ENCODE measurements at places on chromosomes 6 and 20.

GRCh38 chr6:17012421-17013225 lies 89.2 kb upstream of the STMND1 start:
- DNase-seq = peak; percentile 75

DNA sequence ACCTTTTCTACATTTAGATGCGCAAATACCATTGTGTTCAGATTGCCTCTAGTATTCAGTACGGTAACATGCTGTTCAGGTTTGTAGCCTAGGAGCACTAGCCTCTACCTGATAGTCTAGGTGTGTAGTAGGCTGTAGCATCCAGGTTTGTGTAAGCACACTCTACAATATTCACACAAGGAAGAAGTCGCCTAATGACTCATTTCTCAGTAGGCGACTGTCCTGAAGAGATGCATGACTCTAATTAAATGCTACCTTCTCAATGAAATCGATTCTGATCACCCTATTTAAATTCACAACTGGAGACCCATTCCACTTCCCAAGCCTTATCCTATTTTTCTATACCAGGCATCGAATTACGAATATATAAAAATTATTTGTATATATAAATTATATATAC lies 1.3 kb downstream of the MCUR1 start:
- no peak for DNase-seq

DNA sequence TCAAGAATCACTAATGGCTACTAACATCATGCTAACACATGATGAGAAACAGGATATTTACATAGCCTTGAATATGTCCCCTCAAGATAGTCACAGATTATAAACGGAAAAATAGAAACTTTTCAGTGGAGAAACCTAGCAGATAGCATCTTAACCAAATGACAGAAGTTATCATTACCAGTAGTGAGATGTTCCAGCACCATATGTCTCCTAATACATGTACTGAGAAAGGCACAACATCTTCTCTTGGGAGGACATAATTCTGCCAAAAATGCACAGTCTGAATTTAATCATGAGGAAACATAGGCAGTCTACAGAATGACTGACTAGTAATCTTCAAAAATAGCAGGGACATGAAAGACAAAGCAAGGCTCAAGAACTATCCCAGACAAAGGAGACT lies 19.9 kb upstream of the PRIM2 start:
- DNase-seq = no peak

DNA sequence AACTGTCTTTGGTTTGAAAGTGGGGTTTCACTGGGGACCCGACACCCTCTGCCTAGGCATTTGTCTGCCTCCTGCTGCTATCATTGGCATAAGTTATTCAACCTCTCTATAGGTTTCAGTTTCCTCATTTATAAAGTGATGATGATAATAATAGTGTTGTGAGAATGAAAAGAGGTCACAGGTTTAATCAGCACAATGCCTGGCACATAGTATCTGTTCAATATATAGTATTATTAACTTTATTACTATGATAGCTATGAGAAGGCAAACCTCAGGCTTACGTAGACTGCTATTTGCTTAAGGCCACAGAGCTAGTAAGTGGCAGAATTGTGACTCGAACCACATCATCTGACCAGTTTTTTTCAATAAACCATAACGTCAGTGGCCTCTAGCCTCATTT lies 256.8 kb downstream of the CDKAL1 start:
- no peak for DNase-seq

GRCh38 chr20:54654450-54654849 lies 179.1 kb downstream of the DOK5 start:
- DNase-seq = peak; percentile 28

DNA sequence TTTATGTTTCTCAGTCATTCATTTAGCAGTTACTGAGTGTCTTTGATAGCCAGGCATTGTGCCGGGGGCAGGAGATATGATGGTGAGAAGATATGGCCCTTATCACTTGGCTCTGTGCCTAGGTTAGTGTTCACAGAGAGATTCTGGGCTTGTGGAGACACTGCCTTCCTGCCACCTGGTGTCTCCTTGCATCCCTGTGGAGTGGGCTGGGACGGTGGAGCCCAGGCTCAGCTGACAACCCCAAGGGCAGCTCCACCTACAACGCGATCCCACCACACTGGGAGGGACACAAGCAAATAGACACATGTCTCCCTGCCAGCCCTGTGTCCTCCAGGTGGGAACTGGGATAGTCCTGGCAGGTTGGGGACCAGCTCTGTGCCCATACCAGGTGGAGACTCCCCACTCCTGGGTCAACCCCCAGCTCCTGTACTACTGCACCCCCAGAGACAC lies 30.3 kb upstream of the VEGFA start:
- no peak for DNase-seq

DNA sequence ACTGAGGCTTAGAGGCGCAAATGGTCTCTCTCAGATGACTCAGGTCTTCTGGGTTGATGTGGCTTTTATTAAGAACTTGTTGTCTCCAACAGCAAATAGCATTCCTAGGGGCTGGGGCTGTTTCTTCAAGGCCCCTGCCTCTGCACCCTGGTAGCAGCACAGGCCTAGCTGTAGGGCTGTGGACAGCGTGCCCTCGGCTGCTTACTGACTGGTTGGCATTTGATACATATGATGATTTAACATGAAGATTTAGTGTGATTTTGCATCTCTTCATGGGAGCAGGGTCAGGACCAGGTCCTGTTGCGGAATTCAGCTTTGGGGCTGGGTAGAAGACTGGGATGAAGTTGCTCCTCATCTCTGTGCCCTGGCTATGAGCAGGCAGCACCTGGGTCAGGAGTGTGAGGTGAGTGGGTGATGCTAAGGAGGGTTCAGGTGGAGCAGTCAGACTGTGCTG lies 24.3 kb upstream of the IER3 start:
- DNase-seq = no peak

DNA sequence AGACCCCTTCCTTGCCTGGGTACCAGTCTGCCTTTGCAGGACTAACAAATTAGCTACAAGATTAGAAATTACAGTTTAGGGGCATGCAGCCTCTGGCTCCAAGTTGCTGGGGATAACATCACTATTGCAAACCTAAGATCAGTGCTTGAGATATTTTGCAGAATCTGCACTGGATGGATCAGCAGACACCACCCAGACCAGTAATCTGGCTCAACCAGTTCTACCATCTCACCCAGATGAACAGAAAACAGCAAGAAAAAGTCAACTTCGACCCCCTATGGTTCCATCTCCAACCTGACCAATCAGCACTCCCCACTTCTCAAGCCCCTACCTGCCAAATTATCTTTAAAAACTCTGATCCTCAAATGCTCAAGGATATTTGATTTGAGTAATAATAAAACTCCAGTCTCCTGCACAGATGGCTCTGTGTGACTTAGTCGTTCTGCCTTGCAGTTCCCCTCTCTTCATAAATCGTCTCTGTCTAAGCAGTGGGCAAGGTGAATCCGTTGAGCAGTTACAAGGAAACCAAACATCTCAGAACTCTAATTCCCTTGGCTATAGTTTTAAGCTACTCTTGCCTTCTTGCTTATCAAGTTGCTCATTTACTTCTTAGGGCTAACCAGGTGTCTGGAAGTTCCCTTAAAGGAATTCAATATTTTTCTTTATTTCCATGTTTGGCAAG lies 16.1 kb upstream of the LMBRD1 start:
- DNase-seq = no peak

DNA sequence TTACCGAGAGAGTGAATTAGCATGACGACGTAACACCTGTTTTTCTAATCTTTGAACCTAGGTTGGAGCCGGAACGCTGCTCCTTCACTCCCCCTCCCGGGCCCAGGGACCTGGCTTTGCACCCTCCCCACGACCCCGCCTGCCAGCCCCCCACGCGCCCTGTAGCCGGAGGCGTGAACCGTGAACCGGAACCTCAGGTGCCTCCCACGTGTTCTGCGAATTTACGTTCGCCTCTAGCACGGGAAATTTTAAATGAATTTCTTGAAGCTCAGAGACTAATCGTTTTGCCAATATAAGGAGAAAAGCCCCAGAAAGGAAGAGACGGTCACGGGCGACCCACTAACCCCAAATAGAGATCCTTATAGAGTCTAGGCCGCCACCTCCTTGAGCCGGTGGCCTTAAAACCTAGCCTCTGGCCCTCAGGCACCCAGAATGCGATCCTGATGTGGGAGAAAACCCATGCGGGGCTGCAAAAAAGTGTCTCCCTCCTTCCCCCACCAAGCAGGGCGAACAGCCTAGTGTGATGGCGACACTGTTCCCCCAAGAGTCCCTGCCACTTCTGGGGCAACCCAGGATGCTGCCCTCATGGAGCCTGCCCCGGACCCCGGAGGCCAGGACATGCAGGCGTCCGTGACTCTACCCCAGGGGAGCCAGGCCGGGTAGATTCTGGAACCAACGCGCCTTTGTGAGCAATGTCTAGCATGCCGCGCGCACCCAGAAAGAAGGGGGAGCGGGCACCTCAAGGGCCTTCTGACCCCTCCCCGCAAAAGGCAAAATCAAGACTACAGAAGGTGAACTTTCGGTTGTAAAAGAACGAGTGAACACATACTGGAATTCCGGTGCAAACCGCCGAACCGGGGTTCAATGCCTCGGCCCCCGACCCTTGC lies 2.7 kb upstream of the SIM1 start:
- no peak for DNase-seq

- DNase-seq = no peak
Measured at GRCh38 chr20:46260480-46260879, 47.8 kb downstream of the CDH22 start.

GRCh38 chr6:1188199-1188598 lies 123.7 kb upstream of the FOXQ1 start:
- DNase-seq = no peak
